ENCODE measurements at places on chromosomes 6 and 20.

- DNase-seq = no peak
Measured at GRCh38 chr6:45472382-45472781, 94.6 kb upstream of the SUPT3H start.

DNA sequence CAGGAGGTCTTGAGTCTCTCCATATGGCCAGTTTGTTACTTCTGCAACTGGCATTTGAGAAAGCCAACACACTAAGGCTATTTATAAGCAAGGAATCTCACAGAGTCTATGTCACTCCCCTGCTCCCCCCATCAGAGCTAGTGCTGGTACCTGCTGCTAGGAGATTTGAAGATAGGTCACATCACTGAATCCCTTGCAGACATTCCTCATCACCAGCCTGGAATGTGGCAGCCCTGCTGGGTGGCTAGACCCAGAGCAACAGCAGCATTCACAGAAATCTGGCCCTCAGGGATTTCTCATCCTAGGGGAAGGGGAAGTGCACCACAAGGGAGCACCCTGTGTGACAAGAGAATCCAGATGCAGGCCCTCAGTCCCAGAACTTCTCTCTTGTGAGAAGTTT lies 672.1 kb downstream of the HACE1 start:
- DNase-seq = no peak

DNA sequence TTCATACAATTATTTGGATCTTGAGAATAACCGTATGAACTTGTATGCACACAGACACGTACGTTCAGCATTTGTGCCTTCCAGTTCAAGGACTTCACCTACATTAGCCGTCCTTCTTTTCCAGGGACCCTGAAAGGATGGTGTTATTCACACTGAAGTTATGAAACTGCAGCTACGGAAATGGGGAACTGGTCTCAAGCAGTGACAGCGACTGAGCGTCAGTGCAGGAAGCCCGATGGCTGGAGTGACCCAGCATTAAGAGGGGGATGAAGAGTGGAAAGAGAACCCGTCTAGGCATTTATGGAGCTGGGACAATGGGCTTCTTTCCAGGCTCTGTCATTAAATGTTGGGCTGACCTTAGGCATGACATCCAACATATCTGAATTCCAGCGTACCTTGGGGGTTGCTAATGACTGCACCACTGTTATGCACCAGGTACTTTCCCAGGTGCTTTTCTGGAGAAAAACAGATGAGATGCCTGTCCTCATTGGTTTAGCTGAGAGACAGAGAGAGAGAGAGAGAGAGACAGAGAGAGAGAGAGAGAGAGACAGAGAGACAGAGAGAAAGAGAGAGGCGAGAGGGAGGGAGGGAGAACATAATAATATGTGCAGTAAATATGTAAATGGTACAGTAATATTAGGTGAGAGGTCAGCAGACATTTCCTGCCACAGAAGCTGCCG lies 204.7 kb upstream of the EXOC2 start:
- DNase-seq = no peak

GRCh38 chr20:38383147-38383546 lies 36.9 kb downstream of the LBP start:
- no peak for DNase-seq

DNA sequence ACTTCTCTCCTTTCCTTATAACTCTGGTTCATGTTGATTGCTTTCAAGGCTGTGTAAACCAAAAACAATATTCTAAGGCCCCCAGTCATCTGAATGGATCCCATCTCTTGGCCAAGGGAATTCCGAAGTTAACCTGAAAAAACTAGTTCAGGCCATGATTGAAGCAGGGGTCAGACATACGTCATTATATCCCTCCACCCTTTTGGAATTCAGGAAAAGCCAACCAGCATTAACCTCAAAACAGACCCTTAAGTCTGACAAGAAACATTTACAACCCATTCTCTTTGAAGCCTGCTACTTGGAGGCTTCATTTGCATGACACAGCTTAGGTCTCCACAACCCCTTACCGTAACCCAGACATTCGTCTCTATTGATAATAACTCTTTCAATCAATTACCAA lies 39.7 kb downstream of the SLC26A8 start:
- DNase-seq = no peak

DNA sequence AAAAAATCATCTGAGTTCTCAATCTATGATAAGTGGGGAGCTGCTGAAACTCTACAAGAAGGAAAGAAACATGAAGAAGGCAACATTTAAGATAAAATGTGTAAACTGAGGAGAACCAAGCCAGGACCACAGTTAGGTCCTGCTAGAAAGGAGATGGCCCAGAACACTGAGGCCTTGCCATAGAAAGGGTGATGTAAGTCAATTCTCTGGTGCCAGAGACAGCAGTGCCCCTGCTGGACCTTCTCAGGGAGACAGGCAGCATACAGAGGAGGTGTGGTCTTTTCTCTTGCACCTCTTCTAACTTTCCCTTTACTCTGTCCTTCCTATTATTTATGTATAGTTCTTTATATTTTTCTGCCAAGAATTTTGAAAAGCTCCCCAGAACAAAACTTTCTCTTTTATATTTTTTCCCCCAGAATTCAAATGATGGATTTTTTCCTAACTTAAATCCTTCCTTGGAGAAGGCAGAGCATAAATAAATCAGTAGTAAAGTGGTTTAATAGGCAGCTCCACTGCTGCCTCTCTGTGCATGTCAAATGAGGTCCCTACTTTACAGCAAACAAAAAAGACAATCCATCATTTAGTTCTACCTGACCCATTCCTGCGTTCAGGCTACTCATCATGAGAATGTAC lies 9.0 kb downstream of the UQCC2 start:
- peak; percentile 8 for DNase-seq

GRCh38 chr6:99432877-99433276 lies 7.8 kb upstream of the PNISR start:
- DNase-seq = no peak

- DNase-seq = peak; percentile 48
Measured at GRCh38 chr20:34312024-34312460, 8.9 kb upstream of the AHCY start.
